HS-27A (cell line): ENCODE measurements at places on chromosomes 7 and 10.

GRCh38 chr10:104935656-104936055, 294.6 kb downstream of the SORCS3 start:
- no peak for DNase-seq

- DNase-seq: no peak
Observed at GRCh38 chr7:138661069-138661635, 40.0 kb downstream of the SVOPL start.

DNA sequence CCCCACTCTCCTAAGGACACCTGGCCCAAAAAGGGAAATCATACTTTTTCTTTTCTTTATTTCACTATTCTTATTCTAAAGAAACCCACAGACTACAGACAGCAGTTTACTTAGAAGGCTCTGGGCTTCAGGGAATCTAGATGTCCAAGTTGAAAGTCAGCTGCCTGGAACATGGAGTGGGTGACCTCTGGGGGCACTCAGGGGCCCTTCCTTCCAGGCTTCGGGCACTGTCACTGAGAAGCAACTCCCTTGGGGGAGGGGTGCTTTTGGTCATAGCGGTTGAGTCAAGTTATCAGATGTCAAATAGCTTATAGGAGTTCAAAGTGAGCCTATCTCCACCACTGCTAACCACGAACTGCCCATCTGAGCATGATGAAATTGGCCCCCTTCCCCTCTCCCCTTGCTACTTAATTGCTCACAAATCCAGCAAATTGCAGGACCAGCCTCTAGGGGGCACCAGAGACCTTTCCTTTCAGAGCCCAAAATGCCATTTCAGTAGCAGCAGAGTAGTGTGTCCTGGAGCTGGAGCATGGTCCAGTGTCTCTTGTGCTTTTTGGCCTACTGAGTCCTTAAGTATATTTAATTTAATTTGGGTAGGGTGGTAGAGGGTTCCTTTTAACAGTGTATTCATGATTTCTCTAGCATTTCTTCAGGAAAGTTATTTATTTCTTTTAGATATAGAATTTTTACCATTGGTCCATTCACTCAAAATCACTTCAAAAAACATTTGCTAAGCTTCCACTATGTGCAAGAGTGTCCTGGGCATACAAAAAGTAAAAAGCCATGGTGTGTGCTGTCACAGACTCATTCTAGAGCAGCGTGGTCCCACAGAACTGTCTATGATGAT, 463.8 kb downstream of the KCNMA1 start:
- DNase-seq: no peak

DNA sequence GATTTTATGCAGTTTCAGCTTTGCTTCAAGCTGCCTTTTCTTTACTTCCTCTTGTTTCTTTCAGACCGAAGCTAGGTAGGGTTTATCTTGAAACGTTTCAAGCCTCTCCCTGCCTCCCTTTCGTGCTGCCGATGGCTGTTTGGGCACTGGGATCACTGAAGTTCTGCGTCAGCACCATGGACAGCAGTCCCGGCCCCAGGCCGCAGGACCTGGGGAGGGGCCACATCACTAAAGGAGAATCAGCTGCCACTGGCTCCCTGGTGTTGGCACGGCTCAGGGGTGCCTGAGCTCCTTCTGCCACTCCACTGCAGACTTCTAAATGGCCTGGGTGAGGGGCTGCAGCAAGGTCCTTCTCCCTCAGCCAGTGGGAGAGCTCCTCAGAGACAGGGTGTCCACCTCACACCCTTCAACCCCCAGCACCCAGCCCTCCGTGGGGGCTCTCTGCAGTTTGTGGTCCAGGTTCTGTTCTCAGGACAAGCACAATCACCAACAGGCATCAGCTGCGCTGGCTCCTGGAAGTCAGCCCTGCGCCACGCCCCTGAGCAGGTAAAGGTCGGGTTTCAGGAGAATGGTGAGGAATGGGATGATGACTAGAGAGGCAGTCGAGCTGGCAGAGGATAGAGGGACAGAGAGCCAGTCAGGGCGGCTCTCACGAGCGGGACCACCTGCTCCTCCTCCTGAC, 387.2 kb downstream of the TCERG1L start:
- DNase-seq: no peak

DNA sequence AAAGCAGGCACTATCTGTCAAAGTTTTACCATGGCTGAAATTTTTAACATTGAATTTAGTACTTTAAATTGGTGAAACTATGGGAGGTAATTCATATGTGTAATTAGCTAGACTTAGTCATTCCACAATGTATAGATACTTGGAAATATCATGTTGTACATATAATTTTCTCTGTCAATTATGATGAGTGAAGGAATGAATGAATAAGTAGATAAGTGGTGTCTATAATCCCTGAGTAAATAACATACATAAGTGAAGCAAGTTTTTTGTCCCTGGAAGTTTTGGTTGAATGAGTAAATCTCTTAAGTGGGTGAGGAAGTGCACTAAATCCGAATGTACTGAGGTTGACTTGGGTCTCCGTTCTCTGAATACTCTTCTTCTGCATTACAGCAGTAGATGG, 201.0 kb downstream of the CSTF2T start:
- DNase-seq: no peak

DNA sequence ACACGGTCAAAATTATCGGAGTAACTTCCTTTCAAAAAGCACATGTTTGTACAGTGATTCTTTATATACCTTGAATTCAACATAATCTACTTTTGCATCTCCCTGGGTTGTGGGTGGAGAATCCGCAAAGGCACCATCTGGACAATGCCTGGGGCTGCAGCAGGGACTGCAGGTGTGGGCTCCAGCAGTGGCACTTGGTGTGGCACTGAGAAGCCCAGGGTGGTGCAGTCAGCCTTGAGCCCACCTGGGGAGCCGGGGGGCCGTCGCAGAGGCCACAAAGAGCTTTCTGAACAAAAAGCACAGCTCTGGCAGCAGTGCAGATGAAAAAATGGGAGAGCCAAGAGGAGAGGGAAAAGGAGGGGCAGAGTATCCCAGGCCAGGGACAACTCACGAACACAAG, 22.2 kb downstream of the PARD3 start:
- DNase-seq: no peak
